ENCODE measurements at places on chromosomes 16 and 17. TPM values are rescaled to one million over a fixed set of nuclear protein-coding genes. Genes with fewer than 3 reads are reported as not detected.

KRTAP9-8 gene
- total RNA-seq, result not detected

DNA sequence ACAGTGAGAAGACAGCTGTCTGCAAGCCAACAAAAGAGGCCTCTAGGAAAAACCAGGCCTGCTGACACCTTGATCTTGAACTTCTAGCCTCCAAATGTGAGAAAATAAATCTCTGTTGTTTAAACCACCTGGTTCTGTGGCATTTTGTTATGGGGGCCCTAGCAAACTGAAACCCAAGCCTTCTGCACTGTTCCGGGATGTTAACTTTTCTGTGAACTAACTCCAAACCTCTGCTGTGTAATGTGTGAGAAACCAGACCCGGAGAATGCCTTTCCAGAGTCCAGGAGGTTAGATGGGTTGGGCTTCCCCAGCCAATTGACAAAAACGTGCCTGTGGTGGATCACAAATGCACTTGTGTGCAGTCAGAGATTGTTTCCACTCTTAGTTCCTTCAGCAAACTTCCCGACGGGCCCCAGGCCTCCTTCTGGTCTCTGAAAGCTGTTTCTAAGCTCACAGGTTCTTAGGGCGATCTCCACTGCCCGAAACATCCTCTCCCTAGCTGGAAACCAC, 13.6 kb upstream of the GGA2 start:
- no peak for DNase-seq

- DNase-seq, result peak; percentile 77
Measured at GRCh38 chr17:44522883-44523671, 19.9 kb upstream of the GPATCH8 start.

GRCh38 chr16:30747331-30747730, 894 bp upstream of the PHKG2 start:
- DNase-seq, result no peak

SLC16A11 gene
- total RNA-seq, result 1.1 TPM

- no peak for DNase-seq
Measured at GRCh38 chr16:28010671-28011070, 52.8 kb downstream of the GSG1L start.

- DNase-seq, result no peak
Measured at GRCh38 chr16:83306961-83307593, 500.7 kb upstream of the HSBP1 start.

CACNG1 gene
- total RNA-seq, result not detected

CIAPIN1 gene
- total RNA-seq, result 60.1 TPM
